ENCODE measurements at places on chromosomes 2 and 18.

- H3K4me1 ChIP-seq = peaks cover 24% of the 10 kb centered on the region
- no peak overlapping the region for H3K27ac ChIP-seq
- DNase-seq = no peak
- no peak overlapping the region for H3K4me3 ChIP-seq
- H3K27me3 ChIP-seq = peaks cover 31% of the 10 kb centered on the region
Observed at GRCh38 chr2:143157418-143157817, 28.2 kb downstream of the ARHGAP15 start.

GRCh38 chr2:188631037-188631809, 339.5 kb downstream of the GULP1 start:
- peaks cover 2% of the 10 kb centered on the region for H3K36me3 ChIP-seq
- H3K27ac ChIP-seq = peak overlapping the region; percentile 97
- no peak for DNase-seq
- no peaks in the 10 kb centered on the region for H3K27me3 ChIP-seq

GRCh38 chr2:179655627-179656026, 205.8 kb downstream of the ZNF385B start:
- H3K36me3 ChIP-seq = no peaks in the 10 kb centered on the region
- no peaks in the 10 kb centered on the region for H3K27me3 ChIP-seq
- DNase-seq = no peak
- no peak overlapping the region for H3K4me3 ChIP-seq
- no peaks in the 10 kb centered on the region for H3K4me1 ChIP-seq

DNA sequence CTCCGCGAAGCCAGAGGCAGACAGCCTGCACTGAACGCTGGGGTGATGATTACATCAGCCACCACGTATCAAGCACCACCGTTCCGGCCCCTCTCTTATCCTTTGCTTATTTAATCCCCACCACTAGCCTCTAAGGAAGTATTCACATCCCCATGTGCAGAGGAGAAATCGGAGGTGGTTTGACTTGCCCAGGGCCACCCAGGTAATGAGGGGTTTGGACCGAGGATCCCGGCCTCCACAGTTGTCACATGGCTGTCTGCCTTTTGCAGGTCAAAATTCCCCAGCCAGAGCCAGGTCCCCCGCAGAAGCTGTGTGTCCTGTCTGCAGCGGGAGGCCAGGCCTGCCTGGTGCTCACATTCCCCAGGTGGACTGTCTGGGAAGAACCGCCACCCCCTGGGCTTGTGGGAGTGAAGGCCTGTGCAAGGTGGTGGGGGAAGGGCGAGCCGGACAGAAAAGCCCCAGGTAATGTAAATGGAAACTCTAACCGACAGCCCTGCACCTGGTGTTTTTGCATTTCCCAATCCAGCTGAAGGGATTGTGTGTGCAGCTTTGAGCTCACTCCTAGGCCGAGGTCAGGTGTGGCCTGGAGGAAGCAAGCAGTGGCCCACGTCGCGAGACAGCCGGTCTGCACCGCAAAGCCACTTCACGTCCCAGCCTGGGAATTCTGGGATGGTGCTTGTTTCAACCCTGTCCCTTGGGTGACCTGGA, 108.5 kb upstream of the ID2 start:
- peak overlapping the region; percentile 79 for H3K27ac ChIP-seq
- H3K4me3 ChIP-seq = no peak overlapping the region
- H3K36me3 ChIP-seq = no peaks in the 10 kb centered on the region
- DNase-seq = no peak
- no peaks in the 10 kb centered on the region for H3K27me3 ChIP-seq
- peaks cover 39% of the 10 kb centered on the region for H3K4me1 ChIP-seq

- DNase-seq = no peak
- no peak overlapping the region for H3K27ac ChIP-seq
- H3K36me3 ChIP-seq = no peaks in the 10 kb centered on the region
- no peaks in the 10 kb centered on the region for H3K27me3 ChIP-seq
Observed at GRCh38 chr2:3526871-3527270, 7.5 kb upstream of the ADI1 start.
